ENCODE measurements at places on chromosomes 7 and 10. TPM values are rescaled to one million over a fixed set of nuclear protein-coding genes. Genes with fewer than 3 reads are reported as not detected.
A peak's percentile ranks its signal among the peaks of the same experiment; 100 is the strongest.

- no peak for DNase-seq
Measured at GRCh38 chr10:92849234-92849525, 860 bp downstream of the EXOC6 start.

DNA sequence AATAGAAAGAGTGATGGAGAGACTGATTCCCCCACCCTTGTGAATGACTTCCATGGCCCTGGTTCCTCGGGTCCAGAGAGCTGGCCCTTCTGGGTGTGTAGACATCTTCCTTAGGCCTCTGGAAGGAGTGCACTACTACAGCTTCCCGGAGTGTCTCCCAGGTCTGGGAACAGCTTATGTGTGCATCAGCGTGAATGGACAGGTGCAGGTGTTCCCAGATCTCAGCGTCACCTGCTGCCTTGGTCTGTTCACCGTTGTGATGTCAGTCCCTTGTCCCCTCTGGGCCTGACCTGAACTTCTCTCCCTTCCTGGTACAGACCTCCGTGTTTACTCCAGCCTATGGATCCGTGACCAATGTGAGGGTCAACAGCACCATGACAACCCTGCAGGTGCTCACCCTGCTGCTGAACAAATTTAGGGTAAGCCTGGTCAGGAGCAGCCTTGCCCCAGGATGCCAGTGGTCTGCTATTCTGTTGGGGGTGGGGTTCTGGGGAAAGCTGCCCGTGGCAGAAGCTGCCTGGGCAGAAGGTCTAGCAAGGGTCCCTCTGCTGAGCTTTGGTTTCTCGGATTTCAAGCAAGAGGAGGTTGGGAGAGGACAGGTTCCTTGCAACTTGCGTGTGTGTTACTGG lies 10.5 kb upstream of the DEPP1 start:
- no peak for DNase-seq

DNA sequence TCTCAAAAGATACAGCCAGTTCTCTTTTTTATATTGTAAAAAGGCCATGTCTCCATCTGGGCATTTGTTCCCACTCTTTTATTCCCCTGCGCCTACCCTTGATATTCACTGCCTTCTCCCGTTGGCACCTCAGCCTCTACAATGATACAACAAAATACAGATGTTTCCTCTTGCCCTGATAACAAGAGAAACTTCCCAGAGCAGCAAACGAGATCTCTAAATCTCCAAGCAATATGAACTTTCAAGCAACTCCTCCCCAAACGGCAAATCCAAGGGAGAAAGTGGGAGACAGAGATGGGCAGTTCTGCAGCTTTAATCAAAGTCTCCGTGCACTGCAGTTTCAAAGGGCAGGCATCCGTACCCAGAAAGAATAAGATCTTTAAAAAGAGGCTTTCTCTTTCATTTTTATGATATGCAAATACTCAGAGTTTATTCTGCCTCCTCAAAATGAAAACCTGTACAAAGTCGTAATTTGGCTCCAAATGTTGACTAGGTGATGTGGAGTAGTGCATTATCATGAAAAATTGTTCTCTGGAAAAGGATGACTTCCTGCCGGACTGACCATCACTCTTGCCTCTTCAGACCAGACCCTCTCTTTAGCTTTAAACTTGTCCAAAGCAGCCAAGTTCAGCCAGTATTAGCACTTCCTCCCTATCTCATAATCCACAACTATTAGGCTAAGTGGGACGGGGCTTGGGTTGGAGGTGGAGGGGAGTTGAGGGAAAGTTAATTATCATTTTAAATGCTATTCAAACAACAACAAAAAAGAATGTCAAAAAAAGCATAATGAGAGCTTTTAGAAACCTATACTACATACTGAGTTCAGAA lies 682 bp downstream of the HGF start:
- DNase-seq = no peak

DNA sequence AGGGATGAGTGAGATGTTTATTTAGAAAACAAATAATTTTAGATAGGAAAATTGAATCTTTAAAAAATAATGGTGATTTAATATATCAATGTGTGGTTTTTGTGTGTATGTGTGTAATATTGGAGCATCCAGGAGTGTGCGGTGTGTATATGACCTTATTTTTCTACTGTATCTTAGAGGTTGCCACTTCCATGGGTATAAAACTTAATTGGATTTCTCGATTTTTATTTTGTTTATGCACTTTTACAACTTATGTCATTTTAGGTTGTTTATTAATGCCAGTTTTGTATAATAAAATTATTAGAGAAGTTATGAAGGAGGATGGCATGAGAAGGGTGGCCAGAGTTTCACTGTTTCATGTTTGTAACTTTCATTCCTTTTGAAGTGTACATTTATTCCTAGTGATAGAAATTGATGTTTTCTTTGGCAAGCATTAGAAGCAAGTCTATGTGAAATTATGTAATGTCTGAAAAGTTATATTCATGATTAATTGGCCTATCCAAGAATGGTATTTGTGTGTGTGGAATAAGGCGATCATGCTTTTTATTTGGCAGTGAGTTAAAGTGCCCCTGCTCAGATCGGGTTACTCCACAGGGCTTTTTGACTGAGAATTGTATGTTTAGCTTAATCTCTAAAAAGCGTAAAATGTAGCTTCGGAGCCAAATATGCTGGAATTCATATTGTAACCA lies 110.3 kb downstream of the KAT6B start:
- no peak for DNase-seq

GRCh38 chr7:20351901-20352300 lies 21.2 kb downstream of the ITGB8 start:
- DNase-seq = no peak

DNA sequence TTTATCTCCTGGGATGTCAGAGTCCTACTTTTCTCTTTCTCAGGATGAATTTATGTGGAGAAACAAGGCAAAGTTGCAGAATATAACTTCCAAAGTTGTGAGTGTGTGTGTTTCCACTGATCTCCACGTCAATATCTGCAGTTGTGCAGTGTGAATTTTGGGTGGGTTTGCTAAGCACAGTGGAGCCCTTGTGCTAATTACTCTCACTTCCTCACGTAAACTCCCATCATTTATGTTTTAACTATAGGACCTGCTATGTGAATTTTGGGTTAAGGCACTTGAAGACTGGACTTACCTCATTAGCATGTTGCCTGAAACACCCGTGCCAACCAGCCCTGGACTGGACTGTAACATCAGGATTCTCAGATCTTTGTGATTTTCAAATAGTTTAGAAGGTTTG lies 51.9 kb upstream of the NPVF start:
- DNase-seq = no peak

DNA sequence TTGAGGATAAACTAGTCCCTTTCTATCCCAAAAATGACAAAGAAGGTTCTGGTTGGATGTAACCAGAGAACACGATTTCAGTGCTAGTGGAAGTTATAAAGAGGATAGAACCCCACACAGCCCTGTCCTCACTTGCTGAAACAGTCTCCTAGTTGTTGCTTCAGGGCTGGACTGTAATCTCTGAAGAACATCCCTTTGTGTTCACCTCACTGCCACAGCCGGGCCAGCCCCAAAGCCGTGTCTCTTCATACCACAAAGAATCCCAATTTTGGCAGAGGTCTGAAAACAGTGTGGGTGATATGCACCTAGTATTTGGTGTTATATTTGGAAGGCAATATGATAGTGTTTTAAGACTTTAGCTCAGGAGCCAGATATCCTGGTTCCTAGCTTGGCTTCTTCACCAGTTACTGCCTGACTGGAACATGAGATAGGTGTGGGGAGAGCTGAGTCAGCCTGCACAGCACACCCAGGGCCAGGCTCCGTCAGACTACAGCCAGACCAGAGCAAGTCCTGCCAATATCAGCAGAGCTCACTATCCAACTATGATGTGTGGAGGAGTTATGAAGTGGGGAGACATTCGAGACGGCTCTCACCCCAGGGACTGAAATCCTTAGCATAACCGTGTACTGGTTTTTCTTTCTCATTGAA lies 21.2 kb downstream of the CYP3A4 start:
- DNase-seq = no peak

GRCh38 chr10:5629303-5630111 lies 36.9 kb downstream of the ASB13 start:
- DNase-seq = peak; percentile 25

Gene SLC37A3
- 13.6 TPM for total RNA-seq

Gene PNLIP
- total RNA-seq = 2.4 TPM

Gene MRPS33
- total RNA-seq = 92.0 TPM

Gene PRSS58
- not detected for total RNA-seq

Gene XPNPEP1
- total RNA-seq = 43.7 TPM
